ENCODE measurements at places on chromosomes 3 and 15. TPM values are rescaled to one million over a fixed set of nuclear protein-coding genes. Genes with fewer than 3 reads are reported as not detected.

- no peak for DNase-seq
- H3K27me3 ChIP-seq, result no peaks in the 10 kb centered on the region
- H3K4me1 ChIP-seq, result no peaks in the 10 kb centered on the region
- H3K36me3 ChIP-seq, result no peaks in the 10 kb centered on the region
These were observed 206.2 kb downstream of the CTNNB1 start for GRCh38 chr3:41405466-41405865.

Gene COL6A5
- total RNA-seq, result not detected

GRCh38 chr3:128382221-128382807 is 84.4 kb downstream of the DNAJB8 start:
- H3K4me3 ChIP-seq, result no peak overlapping the region
- no peak for DNase-seq
- no peaks in the 10 kb centered on the region for H3K27me3 ChIP-seq

Gene NDN
- total RNA-seq, result 27.8 TPM

Data from osteocyte (in vitro differentiated cells).